Daoy (cell line): ENCODE measurements at places on chromosomes 5 and 9.

GRCh38 chr5:115461093-115461492 is 83.5 kb downstream of the FEM1C start:
- peak; percentile 32 for DNase-seq

- peak; percentile 11 for DNase-seq
Observed at GRCh38 chr9:6305954-6306563, 22.1 kb upstream of the TPD52L3 start.

GRCh38 chr9:91795598-91796241 is 154.3 kb downstream of the ROR2 start:
- peak; percentile 34 for DNase-seq

DNA sequence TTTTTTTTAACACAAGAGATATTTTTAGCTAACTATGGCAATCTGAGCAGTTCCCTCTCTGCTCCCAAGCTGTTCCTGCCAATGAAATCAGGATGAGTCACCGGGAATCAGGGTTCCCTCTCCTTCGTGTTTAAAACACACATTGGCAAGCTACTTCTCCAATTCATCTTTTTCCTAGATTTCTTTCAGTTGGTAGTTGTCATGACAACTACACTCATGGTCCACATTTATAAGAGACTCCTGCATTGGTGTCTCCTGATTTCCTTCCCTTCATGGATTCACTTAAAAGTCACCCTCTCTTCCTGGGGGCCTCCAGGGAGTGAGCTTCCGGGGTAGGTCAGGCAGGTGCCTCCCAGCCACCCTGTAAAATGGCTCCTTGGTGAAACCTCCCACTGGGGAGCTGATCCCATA is 72.3 kb upstream of the NIPAL4 start:
- peak; percentile 77 for DNase-seq

DNA sequence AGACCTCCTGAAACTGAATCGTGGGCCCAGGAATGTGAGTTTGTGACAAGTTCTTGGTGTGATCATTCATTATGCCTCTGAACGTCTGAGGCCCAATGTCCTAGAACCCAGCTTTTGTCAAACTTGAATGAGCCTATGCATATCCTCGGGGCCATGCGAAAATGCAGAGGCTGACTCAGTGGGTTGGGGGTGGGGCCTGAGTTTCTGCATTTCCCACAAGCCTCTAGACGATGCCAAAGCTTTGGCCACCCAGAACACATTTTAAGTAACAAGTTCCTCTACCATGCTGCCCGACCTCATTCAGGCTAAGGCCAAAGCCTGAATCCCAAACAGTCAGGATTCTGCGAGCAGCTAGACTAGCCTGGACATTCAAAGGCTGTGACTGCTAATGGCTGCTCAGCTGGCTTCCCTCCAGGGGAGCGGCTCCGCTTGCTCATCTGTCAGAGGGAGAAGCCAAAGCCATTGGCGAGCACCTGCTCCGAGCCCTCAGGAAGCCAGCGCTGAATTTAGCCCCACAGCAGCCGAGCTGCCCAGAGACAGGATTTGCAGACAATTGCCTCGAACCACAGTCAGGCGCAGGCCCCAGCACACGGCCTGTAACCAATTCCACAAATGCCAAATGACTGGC is 177.5 kb downstream of the ZDHHC21 start:
- no peak for DNase-seq

DNA sequence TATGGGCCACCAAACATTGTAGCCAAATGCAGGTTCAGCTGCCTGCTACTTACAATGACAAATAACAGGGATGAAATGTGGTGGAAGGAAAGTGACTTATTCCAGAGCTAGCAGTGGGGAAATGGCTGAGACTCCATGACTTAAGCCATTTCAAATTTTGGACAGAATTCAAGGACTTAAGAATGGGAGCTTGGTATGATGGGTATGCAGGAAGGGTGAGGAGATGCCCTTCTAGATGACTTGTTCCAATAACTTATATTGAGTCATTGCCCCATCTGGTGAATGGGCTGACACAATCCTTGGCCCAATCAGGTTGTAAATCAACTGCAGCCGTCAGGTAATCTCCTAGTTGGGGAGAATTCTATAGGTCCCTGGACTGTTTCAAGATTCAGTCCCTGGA is 230.7 kb upstream of the SGCD start:
- peak; percentile 16 for DNase-seq
